ENCODE measurements at places on chromosomes 11 and 22.
A peak's percentile ranks its signal among the peaks of the same experiment; 100 is the strongest.

DNA sequence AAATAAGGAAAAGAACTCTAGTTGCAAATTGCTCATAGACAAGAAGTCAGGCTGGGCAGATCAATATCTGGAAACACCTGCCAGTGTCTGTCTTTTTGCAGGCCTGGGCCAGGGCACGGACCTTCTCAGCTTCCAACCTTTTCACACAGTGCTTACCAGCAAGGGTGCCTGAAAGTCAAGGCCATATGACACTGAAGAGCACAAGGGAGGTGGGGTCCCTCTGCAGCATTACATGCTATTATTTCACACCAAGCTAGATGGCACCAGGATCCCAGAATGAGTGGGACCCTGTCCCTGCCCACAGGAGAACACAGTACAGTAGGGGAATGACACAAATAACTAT is 5.9 kb upstream of the PEX26 start:
- no peak for DNase-seq

DNA sequence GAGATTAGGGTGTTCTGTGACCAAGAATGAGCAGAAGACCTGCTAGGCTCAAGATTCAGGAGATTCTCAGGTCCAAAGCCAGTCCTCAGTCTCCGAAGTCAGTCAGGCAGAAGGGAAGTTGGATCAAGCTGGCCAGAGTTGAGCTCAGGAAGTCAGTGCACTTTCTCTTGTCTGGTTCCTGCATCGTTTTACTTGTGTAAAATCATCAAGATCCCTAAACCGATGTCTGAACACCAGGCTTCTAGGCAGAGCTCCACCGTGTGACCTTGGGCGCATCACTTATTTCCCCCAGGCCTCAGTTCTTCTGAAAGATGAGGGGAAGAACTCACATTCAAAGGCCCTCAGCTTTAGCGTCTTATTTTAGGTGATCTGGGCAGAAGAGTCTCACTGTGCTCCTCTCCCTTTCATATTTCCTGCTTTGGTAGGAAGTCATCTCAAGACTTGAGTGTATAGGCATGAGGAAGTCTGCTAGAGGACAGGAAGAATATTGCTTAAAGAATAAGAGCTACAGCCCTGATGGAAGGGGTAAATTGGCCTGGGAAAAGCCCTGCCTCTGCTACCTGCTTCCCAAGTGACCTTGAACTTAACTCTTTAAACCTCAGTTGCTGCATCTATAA is 20.2 kb downstream of the NF2 start:
- no peak for DNase-seq

GRCh38 chr11:105609341-105609781 is 512 bp upstream of the GRIA4 start:
- peak; percentile 4 for DNase-seq

DNA sequence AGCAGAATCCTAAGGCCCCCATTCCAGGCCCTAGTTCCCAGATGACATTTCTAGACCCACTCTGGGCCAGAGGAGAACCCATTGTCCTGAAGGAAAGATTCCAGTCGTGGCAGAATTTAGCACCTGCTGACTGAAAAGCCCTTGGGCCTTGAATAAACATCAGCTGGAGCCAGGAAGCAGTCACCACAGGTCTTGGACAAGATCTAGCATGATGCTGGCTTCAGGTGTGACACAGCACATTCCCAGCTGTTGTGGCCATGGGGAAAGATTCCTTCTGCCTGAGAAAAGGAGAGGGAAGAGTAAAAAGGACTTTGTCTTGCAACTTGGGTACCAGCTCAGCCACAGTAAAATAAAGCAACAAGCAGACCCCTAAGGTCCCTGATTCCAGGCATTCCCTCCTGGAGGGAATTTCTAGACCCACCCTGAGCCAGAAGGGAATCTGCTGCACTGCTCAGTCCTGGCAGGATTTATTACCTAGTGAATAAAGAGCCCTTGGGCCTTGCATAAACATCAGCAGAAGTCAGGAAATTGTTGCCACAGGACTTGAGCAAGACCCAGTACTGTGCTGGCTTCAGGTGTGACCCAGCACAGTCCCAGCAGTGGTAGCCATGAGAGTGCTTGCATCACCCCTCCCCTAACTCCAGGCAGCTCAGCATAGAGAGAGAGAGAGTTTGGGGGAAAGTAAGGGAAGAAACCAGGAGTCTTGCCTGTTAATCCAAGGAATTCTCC is 42.5 kb upstream of the PAMR1 start:
- DNase-seq: no peak

DNA sequence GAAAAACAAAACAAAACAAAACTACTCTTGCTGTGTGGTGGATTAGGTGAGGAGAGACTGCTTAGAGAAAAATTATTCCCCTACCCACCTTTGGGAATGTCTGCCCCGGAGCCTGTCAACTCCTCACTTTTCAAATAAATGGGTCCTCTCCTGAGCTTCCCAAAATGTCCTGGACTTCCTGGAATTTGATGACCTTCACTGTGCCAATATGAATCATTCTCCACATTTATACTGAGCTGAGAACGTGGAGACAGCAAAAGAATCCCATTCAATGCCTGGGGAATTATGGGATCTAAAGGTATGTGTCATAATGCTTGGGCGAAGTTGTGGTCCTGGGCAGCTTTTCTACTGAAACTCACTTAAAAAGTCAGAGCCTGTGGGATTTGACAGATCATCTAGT is 136.8 kb downstream of the KIF18A start:
- DNase-seq: no peak

Data from CD4-positive, alpha-beta T cell treated with Interleukin-12 subunit alpha and Interleukin-12 subunit beta, for 1 hour (primary cell).